SJSA1 (cell line): ENCODE measurements at places on chromosomes 5 and 9. TPM values are rescaled to one million over a fixed set of nuclear protein-coding genes. Genes with fewer than 3 reads are reported as not detected.

Gene C5orf24
- 53.2 and 93.3 TPM in 2 replicates for total RNA-seq

Gene SLC12A7
- 11.9 and 16.9 TPM in 2 replicates for total RNA-seq

- DNase-seq = peak; percentile 40
Observed at GRCh38 chr9:136803551-136804508, 3.9 kb upstream of the RABL6 start.

DNA sequence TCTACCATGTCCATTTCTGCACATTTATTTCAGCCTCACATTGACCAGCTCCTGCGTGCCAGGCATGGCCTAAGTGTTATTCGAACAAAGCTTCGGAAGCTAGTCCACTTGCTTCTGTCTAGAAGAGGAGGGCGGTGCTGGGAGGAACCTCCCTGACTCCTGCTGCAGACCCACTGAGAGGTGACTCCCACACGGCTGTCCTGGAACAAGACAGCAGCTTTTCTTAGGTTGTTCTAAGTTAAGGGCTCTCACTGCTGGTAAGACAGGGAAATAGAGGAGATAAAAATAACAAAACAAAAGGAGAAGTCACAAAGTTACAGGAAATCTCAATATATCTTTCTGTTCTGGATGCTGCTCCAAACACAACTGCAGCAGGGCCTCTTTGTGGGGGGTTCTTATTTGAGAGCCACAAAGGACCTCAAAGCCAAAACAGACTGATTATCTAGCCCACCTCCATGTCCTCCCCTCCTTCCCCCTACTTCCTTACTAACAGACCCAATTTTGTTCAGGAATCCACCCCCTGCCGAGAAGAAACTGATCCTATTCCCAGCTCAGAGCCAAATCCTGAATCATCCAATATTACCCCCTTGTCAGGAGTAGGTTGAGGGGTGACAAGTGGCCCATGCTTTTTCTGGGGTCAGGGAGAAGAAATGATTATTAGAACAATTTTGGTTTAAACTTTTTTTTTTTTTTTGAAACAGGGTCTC is 28.4 kb upstream of the KCNIP1 start:
- no peak for DNase-seq

- DNase-seq = no peak
Observed at GRCh38 chr9:92734931-92735635, 29.6 kb downstream of the BICD2 start.
